Amygdala (tissue), 56 donors: ENCODE measurements at places on chromosomes 11 and 22.

- DNase-seq = no peak
These were observed 66.0 kb upstream of the GRAMD1B start for GRCh38 chr11:123364080-123364479.

GRCh38 chr11:123110397-123110796 lies 48.5 kb upstream of the HSPA8 start:
- no peak for DNase-seq

- no peak for DNase-seq
These were observed 164.0 kb upstream of the UBASH3B start for GRCh38 chr11:122491509-122491908.

- DNase-seq = no peak
These were observed 1.1 kb upstream of the IGSF9B start for GRCh38 chr11:133957900-133958299.

GRCh38 chr11:131829725-131830124 lies 459.3 kb downstream of the NTM start:
- no peak for DNase-seq

- DNase-seq = no peak
These were observed 109.2 kb downstream of the TSPAN18 start for GRCh38 chr11:44835938-44836337.

GRCh38 chr11:67463680-67464410 lies 5.2 kb downstream of the TMEM134 start:
- no peak for DNase-seq

- DNase-seq = no peak
These were observed 57.6 kb downstream of the DLG2 start for GRCh38 chr11:85569525-85569924.

DNA sequence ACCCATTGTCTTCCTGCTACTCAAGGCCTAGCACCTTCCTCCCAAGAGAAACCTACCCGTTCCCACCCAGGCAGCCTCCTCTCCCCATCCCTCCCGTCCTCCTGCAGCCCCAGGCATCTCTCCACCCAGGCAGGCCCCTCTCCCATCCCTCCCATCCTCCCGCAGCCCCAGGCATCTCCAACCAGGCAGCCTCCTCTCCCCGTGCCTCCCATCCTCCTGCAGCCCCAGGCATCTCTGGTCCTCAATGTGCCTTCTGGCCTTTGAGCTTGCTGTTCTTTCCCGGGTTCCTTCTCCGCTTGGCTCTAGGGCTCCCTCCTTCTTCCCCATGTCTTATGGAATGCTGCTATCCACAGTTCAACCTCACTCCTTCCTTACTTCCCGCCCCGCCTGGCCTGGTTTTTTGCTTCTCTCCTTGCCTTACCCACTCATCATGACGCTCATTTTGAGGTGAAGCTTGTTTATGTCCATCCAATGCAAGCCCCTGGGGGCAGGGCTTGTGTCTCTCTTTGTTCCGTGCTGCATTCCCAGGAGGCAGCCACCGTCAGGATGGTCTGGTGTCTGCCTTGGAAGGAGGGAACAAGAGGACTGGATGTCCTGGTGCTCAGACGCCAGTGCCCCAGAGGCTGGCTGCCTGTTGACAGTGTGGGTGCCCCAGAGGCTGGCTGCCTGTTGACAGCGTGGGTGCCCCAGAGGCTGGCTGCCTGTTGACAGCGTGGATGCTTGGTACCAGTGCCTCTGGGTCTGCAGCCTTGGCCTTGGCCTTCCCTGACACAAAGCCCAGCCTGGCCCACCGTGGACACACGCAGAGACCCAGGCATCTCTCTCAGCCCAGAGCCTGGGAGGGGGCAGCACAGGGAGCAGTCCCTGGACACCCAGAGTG lies 815.7 kb downstream of the BRD1 start:
- no peak for DNase-seq

- no peak for DNase-seq
These were observed 10.5 kb upstream of the EHD1 start for GRCh38 chr11:64888729-64889511.

GRCh38 chr22:26095256-26095956 lies 73.9 kb upstream of the SEZ6L start:
- no peak for DNase-seq

DNA sequence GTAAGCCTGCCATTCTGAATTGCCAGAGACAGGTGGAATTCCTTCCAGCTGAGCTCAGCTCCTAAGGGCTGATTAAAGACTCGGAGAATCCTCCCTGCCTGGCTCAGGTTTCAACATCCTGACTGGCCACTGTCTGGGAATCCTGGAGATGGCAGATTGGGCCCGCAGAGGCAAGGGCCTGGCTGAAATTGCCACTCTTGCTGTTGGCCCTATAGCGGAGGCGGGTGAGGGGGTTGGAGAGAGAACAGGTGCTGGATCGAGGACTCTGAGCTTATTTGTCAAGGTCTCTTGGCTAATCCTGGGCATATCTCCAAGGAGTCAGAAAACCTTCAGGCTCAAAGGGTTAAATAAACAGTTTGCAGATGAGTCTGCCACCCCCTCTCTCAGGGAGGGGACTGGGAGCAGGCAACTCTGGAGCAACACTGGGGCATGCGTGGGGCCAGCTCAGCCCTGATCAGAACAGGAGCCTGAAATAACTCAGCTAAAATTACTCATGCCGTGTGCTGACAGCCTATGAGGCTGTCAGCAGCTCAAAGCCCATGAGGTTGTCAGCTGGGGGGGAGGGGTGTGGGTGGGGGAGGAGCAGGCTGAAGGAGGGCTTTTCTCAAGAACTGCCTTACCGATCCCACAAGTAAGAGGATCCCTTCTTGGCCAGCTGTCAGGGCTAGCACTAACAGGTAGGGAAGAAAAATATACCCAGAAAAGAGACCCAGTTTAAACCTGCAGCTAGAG lies 14.7 kb upstream of the MFRP start:
- peak; percentile 38 for DNase-seq

- no peak for DNase-seq
These were observed 40.4 kb downstream of the KMT2A start for GRCh38 chr11:118476676-118477075.

GRCh38 chr11:94658386-94658785 lies 91.2 kb downstream of the PIWIL4 start:
- DNase-seq = no peak

DNA sequence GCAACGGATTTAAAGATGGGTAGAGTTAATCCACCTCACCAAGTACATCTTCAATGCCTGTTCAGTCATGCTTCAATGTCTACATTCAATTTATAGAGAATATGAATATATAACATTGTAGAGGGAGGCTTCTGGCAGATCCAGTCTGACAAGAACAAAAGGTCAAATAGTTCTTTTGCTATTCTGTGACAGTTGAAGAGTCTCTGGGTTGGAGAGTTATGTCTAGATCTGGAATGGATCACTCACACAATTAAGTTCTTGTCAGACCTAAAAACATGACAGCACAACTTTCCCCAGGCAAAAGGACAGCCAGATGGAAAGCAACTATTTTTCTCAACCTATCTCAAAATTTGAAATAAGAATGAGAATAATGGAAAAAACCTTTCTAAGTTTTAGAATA lies 15.3 kb upstream of the GAB2 start:
- DNase-seq = no peak

DNA sequence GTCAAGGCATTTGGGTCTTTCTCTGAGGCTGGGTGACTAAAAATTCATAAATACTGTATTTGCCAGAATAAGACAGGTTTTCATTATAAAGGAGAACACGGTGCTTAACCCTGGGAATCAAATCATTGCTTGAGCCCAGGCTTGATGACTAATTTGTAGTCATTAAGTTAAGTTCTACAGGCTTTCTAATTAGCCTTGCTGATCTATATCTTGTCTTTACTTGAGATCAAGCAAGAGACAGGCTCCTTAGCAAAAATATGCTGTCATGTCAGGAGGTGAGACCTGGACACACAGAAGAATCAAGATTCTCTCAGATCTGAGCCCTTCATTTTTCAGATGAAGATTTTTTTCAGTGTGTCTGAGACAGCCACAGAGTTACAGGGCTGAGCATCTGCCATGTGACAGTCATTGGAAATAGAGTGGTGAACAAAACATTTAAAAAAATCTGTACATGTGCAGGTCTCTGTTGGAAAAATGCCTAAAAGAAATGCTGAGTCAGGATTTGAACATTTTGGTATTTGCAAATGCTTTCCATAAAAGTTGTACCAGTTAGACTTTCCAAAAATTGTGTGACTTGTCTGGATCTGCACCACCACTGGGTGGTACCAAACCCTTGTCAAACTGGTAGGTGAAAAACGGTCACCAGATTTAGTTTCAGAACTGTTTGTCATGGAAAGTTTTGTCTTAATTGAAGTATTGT lies 14.6 kb downstream of the ACAT1 start:
- no peak for DNase-seq

DNA sequence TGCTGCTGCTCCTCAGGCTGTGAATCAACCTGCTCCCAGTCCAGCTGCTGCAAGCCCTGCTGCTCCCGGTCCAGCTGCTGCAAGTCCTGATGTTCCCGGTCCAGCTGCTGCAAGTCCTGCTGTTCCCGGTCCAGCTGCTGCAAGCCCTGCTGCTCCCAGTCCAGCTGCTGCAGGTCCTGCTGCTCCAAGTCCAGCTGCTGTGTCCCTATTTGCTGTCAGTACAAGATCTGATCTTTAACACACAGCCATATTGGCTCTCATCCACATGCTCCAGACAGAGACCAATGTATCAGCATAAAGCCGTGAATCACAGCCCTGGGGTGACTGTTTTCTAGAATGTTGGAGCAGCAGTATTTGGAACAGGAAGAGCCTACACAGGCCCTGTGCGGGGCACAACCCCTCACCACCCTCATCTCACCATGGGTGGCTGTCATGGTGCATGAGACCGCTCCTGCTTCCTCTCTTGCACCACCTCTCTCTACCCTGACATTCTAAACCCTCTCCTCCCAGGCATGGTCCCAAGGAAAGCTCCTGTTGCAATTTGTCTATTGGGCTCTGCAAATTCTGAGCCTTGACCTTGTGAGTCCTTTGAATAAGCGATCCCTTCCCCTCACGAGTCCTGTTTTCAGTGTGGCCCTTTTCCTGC lies 3.5 kb downstream of the KRTAP5-10 start:
- no peak for DNase-seq

DNA sequence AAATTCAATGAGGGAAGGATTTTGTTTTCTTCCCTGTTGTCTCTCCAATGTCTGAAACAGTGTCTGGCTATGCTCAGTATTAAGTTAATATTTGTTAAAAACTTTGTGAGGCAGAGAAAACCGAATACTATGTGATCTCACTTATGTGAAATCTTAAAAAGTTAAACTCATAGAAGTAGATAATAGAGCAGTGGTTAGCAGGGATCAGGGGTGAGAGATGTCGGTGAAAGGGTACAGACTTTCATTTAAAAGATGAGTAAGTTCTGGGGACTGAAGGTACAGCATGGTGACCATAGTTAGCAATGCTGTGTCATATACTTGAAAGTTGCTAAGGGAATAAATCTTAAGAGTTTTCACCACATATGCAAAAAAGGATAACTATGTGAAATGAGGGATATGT lies 244.6 kb downstream of the AASDHPPT start:
- no peak for DNase-seq

- no peak for DNase-seq
These were observed 609.7 kb downstream of the TBC1D22A start for GRCh38 chr22:47372111-47372581.

GRCh38 chr11:44990665-44991064 lies 40.0 kb upstream of the TP53I11 start:
- no peak for DNase-seq

DNA sequence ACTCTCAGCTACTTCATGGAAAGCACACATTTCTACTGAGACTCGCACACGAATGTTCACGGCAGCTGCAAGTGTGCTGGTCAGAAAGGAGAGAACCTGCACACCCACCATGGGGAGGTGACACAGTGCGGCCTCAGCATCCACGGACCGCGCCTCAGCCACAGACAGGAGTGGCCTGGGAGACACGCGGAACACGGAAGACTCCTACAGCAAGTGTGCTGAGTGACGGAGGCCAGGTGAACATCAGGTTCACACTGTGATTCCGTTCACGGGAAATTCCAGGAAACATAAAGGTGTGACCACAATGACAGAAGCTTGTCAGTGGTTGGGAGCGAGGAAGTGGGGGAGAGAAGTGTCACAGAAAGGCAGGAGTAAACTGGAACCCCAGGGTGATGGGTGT lies 13.3 kb upstream of the MOB2 start:
- DNase-seq = no peak

GRCh38 chr11:128931066-128931465 lies 11.6 kb downstream of the TP53AIP1 start:
- no peak for DNase-seq

DNA sequence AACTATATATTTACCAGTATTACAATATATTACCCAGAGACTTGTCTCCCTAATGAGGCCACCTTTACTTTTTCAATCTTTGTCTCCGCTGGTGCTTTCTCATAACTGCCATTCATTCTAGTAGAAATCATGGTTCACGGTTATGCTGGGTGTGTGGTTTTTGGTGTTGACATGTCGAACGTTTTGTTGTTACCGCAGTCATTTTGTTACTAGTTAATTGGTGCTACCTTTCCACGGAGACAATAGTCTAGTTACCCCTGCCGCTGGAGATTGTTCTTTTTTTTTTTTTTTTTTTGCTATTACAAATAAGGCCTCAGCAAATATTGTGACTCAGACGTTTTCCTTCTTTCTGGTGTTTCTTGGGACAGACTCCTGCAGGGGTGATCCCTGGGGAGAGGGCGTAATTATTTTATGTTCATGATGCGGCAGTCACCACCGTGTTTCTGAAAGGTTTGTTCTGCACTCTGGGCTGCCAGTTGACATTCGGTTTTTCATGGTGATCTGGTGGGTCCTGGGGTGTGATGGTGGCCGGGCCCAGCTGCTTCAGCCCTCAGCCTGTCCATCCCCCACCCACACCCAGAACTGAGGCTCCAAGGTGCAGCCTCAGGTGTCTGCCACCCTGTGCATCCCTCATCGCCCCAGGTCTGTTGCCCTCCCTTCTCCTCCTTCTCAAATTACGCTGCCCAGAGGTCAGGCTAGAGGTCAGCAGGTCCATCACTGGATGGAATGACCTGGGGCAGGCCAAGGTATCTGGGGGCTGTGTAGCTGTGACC lies 28.6 kb downstream of the LRP5 start:
- DNase-seq = no peak

GRCh38 chr11:69013009-69013951 lies at the start of gene MRGPRF:
TSS of gene MRGPRF (minus strand) at chr11:69013246. CDS start at chr11:69009901, 3,345 bp downstream.
- DNase-seq = no peak

- peak; percentile 33 for DNase-seq
These were observed 132.4 kb upstream of the ZC3H12C start for GRCh38 chr11:109960831-109961230.

DNA sequence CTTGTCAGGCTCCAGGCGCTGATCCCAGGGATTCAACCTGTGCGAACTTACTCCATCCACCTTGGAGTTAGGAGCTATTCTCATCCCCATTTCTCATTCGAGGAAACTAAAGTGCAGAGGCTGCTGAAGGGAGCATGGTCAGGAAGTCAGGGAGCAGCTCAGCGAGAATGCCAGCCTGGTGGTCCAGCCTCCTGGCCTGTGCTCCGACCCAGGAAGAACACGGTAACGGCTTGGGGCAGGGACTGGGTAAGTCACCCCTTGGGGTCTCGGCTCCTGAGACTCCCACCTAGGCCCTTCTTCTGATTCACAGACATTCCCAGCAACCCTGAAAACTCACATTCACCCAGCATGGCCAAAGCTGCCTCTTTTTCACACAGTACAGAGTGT lies 132.8 kb downstream of the CRYBB2 start:
- DNase-seq = no peak

- no peak for DNase-seq
These were observed 28.8 kb downstream of the TOM1 start for GRCh38 chr22:35328472-35328885.

GRCh38 chr11:128464878-128465450 lies 122.4 kb downstream of the ETS1 start:
- DNase-seq = no peak
